ENCODE measurements at places on chromosomes 6 and 20. TPM values are rescaled to one million over a fixed set of nuclear protein-coding genes. Genes with fewer than 3 reads are reported as not detected.

EDN3 gene
- polyA plus RNA-seq, result 0.24 TPM

ANGPT4 gene
- 0.25 TPM for polyA plus RNA-seq

ID4 gene
- polyA plus RNA-seq, result 2.0 TPM

PRSS35 gene
- polyA plus RNA-seq, result 0.58 TPM

KCNK16 gene
- polyA plus RNA-seq, result not detected

FLRT3 gene
- 0.41 TPM for polyA plus RNA-seq

SLC22A16 gene
- polyA plus RNA-seq, result not detected

ME1 gene
- 0.69 TPM for polyA plus RNA-seq

SLC17A1 gene
- not detected for polyA plus RNA-seq
